ENCODE measurements at places on chromosomes 11 and 22.

- DNase-seq = no peak
Measured at GRCh38 chr11:2652333-2653197, 47.2 kb downstream of the KCNQ1OT1 start.

DNA sequence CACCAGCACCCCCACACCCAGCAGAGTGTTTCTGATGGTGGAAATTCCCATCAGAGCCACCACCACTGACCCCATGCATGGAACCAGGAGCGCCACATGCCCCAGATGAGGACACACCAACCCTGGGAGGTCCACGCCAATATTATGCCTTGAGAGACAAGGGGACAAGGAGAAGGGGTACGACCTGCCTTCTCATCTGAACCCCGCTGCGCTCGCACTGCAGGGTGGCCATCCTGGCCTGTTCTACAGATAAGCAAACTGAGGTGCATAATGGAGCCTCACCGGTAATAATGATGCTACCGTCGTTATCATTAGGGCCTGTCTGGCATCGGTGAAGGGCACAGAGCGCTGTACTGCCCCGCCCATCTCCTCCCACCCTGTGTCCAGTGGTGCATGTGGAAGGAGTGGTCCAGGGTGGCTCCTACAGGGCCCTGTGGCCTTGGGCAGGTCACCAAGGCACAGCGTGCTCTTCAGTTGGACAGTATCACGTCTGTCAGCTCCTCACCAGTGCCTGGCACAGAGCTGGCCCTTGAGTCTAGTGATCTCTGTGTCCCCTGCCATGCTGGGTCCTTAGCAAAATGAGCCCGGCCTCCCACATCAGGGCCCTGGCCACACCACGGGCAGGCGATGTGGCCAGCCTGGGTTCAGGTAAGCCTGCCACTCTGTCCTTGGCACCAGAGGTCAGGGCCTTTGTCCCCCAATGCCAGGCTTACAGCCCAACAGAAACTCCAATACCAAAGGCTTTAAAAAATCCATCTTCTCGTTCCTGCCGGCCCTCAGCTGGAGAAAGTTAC, 92.2 kb downstream of the PHF21B start:
- DNase-seq = peak; percentile 69

DNA sequence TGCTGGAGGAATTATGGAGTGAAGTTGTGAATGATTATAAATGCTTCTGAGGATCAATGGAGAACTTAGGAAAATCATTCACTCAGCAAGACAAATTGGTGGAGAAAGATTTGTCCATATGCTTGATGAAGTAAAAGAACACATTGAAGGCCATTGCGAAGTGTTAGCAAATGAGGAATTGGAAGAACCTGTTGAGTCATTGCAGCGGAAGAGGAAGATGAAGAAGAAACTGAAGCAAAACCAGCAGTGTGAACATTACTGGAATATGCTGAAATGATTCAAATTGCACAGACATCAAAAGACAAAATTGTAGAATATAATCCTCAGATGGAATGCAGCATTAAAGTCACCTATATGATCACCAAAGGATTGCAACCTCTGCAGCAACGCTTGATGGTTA, 168.1 kb downstream of the ADAMTS15 start:
- DNase-seq = no peak

DNA sequence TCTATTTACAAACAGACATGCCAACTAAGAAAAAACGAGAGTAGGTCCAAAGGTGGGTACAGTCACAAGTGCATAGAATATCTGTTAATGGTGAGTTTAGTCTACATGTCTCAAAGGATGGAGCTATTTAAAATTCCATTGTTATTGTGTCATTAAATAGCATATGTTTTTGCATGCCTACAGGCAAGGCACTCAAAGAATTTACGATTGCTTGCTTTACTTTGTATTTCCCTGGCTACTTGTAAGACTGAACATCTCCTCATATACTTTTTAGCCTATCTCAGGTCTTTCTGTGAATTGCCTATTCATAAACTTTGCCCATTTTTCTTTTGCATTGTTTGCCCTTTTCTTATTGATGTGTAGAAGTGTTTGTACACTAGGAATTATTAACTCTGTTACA, 39.7 kb downstream of the DEUP1 start:
- DNase-seq = no peak

- DNase-seq = no peak
Measured at GRCh38 chr11:3849297-3849874, 6.1 kb upstream of the STIM1 start.

- DNase-seq = no peak
Measured at GRCh38 chr11:96257972-96258934, 84.7 kb downstream of the MAML2 start.

DNA sequence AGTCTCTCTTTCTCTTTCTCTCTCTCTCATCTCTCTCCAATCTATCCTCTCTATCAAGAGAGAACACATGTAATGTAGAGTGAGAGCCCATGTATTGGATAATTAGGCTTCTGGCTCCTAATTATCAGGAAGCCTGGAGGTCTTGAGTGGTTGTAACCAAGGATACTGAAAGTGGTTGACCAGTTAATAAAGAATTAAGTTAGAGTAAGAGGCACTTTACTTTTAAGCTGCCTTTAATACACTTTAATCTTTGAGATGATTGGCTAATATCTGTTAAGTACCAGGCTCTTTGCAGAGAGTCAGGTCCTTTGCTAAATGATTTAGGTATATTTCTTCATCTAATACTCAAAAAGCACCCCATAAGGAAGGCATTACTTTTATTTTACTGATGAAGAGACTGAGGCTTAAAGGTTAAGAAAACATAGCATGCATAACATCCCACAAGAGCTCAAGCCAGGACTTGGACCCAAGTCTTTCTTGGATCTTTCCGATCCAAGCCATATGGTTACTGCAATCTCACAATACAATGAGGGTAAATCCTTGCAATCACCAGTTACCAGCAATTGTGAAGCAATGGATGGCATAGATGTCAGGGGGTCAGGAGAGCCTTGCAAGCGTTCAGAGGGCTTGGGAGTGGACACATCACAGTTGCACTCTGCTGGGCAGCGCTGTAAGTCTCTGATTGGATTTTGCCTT, 22.1 kb downstream of the CD44 start:
- DNase-seq = no peak

DNA sequence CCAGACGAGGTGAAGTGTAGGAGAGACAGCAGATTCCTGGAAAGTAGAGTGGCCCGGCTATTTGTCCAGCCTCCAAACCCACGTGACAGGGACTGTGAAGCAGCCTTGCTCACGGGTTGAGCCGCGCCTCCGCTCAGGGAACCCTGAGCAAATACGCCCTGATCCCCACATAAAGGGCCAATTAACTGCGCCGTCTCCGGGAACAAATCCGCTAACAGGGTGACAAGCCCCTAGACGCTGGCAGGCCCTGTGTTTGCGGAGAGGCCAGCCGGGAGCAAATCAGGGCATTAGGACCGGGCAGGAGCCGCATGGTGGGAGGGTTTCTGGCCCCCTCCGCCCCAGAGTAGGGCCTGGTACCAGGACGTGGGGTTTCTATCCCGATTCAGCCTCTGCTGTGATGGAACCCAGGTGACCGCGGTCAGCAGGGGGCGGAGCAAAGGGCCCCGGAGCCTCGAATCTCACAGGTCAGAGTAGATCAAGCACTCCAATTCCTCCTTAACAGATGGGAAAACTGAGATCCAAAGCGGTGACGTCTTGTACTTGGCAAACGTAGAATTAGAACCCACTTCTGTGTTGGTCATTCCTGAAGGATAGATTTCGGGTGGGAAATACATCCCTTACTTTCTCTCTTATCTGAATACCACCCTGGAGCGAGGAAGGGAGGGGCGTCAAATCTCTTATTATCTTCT, 2.0 kb upstream of the ROBO3 start:
- peak; percentile 79 for DNase-seq

Measured in posterior vena cava (tissue), 2 donors.